ENCODE measurements at places on chromosomes 1 and 21.

DNA sequence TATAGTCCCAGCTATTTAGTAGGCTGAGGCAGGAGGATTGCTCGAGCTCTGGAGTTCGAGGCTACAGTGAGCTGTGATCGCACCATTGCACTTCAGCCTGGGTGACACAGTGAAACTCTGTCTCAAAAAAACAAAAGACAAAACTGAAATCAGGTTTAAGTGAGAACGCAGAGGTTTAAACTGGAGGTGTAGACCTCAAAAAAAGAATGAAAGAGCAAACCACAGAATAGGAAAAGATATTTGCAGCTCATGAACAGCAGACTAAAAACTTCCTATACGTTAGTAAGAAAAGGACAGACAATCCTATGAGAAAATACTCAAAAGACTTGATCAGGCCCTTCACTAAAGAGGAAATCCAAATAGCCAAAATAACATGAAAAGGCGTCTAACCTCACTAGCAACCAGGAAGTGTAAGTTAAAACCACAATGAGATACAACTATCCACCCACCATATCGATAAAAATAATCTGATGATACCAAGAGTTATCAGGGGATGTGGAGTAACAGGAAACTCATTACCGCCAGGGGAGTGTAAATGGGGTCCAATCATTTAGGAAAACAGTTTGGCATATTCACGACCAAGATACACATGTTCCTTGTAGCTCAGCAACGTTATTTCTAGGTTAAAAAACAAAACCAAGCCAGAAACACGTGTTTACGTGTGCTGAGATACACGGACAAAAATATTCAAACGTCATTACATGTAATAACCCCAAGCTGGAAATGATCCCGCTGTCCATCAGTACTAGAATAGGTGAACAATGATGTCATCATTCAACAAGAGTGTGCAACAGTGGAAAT lies 9.8 kb downstream of the TNFRSF9 start:
- DNase-seq, result no peak

DNA sequence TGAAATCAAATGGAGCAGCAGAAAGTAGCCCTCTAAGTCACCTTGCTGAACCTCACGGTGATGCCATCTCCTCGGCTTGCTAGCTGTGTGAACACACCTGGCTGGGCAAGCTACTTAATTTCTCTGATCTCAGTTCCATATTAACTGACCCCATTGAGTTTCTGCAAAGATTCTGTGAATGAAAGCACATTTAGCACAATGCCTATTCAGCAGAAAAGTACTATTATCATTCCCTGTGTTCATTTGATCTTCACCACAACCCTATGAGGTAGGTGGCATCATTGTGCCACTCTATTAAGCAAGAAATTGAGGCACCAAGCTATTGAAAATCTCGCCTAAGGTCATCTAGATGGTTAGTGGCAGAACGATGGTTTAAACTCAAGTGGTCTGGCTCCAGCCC lies 130.1 kb upstream of the HOOK1 start:
- no peak for DNase-seq

DNA sequence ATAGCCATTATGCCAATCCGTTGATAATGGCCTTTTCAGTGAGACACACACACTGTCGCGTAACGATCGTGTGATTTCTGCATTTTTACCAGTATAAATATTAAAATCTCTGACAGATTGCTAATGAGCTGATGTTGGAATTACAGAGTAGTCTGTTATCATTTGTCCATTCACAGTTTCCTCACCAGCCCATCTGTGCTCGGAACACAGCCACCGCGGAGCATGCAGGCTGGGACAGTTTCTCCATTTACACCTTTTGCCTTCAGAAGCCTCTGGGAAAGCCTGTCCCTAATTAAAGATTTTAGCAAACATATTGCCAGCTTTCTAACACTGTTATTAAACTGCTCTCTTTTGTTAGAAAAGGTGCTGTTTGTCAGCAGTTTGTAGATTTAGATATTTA lies 82.2 kb upstream of the BARHL2 start:
- no peak for DNase-seq

DNA sequence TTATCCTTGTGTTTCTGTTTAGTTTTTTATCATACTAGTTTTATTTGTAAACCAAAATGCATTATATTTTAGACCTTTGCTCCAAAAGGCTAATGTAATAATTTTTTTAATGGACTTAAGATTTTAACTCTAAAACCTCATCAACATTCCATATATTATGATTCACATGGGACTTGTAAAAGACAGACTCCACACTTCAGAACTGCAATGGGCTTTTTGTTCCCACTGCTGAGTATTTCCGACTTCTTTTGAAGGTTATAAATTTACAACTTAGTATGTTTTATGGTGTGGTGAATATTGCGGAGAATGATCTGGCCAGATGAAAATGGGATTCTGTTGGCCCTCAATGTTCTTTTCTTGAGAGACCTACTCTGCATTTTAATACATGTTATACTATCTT lies 678.5 kb downstream of the USP25 start:
- DNase-seq, result no peak

DNA sequence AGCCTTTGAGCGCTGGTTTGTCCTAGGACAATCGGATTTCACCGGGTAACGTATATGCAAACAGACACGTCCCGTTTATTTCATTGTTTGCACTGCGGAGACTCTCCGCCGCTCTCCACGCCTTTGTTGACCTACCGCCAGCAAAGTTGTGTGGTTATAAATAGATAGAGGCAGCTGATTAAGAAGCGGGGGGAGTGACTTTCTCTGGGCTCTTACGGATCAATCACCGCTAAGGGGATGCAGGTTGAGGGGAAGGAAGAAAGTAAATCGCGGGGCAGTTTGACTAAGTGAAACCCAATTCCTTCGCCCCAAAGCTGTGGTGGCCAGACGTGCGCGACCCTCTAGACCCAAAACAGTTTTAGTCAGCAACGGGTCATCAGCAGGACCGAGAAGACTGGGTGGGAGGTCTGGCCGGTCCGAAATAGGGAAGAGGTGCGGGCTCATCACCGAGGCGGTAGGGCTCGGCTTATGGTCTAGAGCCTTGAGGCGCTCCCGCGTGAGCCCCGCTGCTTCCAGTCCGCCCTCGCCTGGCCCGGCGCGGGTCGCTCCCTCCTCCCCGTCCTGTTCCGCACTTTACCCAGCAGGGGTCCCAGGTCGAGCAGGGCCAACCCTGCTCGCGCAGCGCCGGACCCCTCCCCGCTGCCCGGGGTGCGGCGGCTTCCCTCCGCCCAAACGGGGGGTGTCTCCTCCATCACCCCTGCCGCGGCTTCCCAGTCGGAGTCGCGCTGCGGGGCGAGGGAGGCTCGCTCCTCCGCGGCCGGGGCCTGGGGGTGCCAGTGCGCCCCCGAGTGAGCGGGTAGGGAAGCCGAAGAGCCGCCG lies 120.8 kb upstream of the RRP15 start:
- no peak for DNase-seq

- no peak for DNase-seq
These were observed 66.7 kb downstream of the CCDC30 start for GRCh38 chr1:42529724-42530181.

GRCh38 chr1:104648269-104648691 lies 898.6 kb downstream of the AMY1C start:
- DNase-seq, result no peak

- no peak for DNase-seq
These were observed 8.6 kb downstream of the FCAMR start for GRCh38 chr1:206961668-206962067.

- DNase-seq, result no peak
These were observed 74.8 kb downstream of the MTR start for GRCh38 chr1:236869911-236870310.

DNA sequence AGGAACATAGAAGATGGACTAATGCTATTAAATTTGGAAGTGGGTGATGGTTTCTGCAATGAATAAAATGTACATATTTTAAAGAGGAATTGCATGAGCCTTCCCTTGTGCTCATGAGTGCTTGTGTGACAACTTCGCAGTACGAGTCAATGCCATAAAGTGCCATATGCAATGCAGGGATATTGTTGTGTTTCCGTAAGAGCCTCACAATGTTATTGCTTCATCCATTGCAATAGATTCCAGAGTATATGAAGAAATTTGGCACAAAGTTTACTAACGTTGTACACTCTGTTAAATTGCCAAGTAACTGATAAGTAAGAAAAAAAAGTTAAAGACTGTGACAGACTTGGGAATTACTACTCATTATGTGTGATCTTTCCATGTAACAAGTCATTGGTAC lies 22.3 kb downstream of the BTG3 start:
- DNase-seq, result no peak

DNA sequence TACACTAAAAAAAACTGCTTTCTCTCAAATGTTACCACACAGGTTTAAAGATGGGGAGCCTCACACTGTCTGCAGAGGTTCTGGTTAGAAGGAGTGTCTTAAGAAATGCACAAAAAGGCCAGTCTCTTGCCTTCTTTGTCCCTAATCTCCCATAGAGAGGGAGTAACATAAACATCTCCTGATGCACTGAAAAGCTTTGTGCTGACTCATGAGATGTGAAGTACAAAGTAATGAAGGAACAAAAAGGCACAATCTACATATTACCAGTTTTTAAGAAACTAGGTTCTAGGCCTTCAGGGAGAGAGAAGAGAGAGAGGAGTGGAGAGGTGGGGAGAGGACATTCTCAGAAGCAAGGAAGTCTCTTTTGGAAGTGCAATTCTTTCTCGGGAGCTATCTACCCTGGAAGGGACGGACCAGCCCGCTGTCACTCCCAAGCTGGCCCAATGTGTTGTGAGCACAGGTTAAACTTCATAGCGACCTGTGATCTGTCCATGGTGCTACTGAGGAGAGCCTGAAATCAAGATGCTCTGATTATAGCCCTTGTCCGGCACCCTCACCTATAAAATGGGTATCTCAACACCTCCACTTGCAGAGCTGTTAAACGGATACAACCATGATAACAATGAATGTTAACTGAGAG lies 458.1 kb downstream of the DISC1 start:
- no peak for DNase-seq

GRCh38 chr1:33098371-33098770 lies 17.4 kb downstream of the AZIN2 start:
- no peak for DNase-seq

- DNase-seq, result no peak
These were observed at the start of gene COL8A2 for GRCh38 chr1:36125129-36125991. COL8A2 (minus strand) TSS chr1:36125222; CDS start chr1:36100242, 24,980 bp downstream.

DNA sequence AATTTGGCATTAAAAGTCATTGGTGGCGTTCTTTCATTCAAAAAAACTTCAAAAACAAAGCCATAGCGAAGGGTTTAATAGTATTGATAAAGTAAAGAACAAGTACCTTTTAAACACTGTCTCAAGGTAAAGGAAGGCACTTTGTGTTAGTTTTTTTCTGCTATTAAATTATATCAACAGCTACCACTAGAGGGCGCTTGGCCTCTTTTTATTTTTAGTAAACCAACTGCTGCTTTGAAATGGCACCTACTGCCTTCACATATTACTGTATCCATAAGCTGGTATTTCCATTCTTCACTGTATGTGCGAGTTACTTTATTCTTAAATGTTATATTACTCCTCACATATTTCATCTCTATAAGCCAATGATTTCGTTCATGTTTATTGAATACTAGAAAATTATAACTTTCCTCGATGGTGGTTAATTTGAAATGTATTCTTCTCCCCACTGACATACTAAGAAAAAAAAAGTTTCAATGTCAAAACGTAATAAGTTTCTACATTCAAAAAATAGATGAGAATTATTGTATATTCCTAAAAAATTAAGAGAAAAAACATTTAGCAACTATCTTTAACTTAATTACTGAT lies 125.7 kb upstream of the CXADR start:
- DNase-seq, result peak; percentile 54

- no peak for DNase-seq
These were observed 183.6 kb upstream of the UBE2U start for GRCh38 chr1:64019818-64020217.

DNA sequence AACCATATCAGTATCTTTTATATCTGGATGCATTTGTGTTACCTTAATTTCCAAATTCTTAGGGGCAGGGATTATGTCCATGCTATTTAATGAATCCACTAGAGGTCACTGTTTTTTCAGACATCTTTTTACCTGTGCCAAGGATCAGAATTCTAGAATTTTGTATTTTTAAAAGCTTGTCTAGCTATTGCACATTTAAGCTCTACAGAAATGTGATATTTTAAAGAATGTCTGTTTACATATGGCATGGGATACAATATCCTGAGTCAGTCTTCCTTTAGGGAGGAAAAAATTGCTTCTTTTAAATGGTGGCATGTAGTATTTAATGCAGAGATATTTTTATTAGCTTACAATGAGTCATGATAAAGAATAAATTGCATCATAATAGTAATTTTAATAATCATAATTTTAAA lies 11.3 kb downstream of the RPAP2 start:
- DNase-seq, result no peak

Measured in activated naive CD4-positive, alpha-beta T cell treated with anti-CD3 and anti-CD28 coated beads, Interleukin-2, amount 50 U/mL, for 72 hours (primary cell).